ENCODE measurements at places on chromosomes 12 and 14. TPM values are rescaled to one million over a fixed set of nuclear protein-coding genes. Genes with fewer than 3 reads are reported as not detected.
A peak's percentile ranks its signal among the peaks of the same experiment; 100 is the strongest.

GRCh38 chr12:89474615-89475014, 50.0 kb downstream of the GALNT4 start:
- no peak for DNase-seq

- no peak for DNase-seq
Measured at GRCh38 chr14:95085321-95085720, 72.0 kb downstream of the DICER1 start.

The BTBD6 gene
- total RNA-seq = 20.3 TPM

The LBHD2 gene
- total RNA-seq = not detected

GRCh38 chr12:30646821-30647220, 48.8 kb downstream of the IPO8 start:
- DNase-seq = no peak

The JAG2 gene
- 1.3 TPM for total RNA-seq

GRCh38 chr12:117051380-117051779, 47.8 kb downstream of the TESC start:
- DNase-seq = no peak

The TGM1 gene
- 1.8 TPM for total RNA-seq

GRCh38 chr12:132523576-132524331, 33.8 kb downstream of the FBRSL1 start:
- DNase-seq = peak; percentile 71

- DNase-seq = peak; percentile 93
Measured at GRCh38 chr12:95072900-95073697, at the start of gene NR2C1. TSS of gene NR2C1 (minus strand) at chr12:95073618. CDS start at chr12:95067384, 6,234 bp downstream.

GRCh38 chr14:79896009-79896408, 315.3 kb downstream of the DIO2 start:
- DNase-seq = no peak

DNA sequence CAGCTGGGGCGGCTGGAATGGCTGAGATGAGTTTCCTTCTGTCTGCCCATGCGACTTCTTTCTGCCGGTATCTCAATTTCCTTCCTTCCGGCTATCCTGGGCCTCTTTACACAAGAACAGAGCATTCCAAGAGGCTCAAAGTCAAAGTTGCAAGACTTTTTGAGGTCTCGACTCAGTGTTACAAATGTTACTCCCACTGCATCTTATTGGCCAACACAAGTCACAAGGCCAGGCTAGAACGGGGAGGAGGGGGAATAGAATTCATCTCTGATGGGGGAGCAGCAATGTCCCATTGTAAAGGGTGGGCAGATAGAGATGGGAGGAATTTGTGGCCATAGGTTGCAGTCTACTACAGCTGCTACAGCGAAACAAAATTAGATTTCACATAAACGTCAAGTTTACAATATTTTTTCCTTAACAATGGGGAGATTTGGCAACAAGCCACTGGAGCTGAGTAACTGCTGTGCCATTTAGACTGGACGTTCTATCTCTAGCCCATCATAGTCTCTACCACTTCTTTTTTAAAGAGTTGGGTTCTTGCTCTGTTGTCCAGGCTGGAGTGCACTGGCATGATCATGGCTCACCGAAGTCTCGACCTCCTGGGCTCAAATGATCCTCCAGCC, 9.5 kb upstream of the NYNRIN start:
- DNase-seq = no peak

- DNase-seq = no peak
Measured at GRCh38 chr12:89831310-89832095, 122.9 kb upstream of the ATP2B1 start.

The LRRC9 gene
- not detected for total RNA-seq

DNA sequence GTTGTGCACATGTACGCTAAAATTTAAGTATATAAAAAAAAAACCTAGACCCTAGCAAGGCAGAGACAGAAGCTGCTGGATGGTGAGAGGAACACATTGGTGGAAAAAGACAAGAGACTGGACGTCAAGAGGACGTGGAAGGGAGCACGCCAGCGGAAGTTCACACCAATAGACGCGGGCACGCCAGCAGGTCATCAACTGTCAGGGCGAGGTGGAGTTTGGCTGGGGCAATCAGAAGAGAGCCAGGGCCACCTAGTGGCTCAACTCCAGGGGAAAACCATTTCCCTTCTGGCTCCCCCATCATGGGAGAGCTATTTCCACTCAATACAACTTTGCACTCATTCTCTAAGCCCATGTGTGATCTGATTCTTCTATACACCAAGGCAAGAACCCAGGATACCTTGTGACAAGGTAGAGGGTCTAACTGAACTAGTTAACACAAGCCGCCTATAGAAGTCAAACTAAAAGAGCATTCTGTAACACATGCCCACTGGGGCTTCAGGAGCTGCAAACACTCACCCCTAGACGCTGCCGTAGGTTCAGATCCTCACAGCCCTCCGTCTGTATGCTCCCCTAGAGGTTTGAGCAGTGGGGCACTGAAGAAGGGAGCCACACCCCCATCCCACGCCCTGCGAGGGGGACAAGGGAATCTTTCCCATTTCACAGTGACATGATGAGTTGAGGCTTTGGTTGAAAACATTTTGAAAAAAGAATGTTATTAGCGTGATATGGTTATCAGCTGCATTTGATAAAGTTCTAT, 702.7 kb downstream of the TMTC2 start:
- peak; percentile 54 for DNase-seq

GRCh38 chr12:121227294-121227693, 17.4 kb downstream of the P2RX4 start:
- DNase-seq = peak; percentile 83

DNA sequence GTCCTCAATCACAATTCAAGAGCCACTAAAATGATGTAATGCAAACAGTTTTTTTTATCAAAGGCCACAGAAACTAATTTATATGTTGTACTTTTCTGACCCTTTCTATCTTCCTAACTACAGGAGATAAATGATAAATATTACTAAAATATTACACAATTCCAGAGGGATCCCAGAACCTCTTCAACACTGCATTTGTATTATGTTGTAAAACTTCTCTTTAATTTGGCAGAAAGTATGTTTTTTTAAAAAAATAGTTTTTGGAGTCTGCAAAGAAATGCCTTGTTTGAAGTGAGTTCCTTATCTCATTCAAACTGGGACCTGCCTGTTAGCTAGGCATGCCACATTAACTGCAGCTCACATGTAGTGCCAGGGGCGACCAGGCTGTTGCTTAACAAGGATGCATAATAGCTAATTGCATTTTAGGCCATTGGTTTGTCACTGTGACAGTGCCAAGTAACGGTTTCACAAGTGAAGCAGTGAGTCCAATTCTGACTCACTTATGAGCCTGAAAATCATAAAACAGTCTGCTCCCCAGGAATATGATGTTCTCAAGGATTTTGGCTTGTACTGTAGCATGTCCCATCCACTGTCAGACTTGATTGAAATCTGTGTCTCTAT, 266.9 kb downstream of the KTN1 start:
- DNase-seq = no peak

- no peak for DNase-seq
Measured at GRCh38 chr14:100522616-100523099, 64.6 kb downstream of the BEGAIN start.

GRCh38 chr12:12333407-12334366, 16.4 kb downstream of the MANSC1 start:
- peak; percentile 30 for DNase-seq

- no peak for DNase-seq
Measured at GRCh38 chr12:98635657-98636323, 8.8 kb downstream of the IKBIP start.

- no peak for DNase-seq
Measured at GRCh38 chr14:74510959-74511409, 17.4 kb downstream of the ISCA2 start.

- DNase-seq = no peak
Measured at GRCh38 chr12:99976762-99977161, 8.0 kb downstream of the ANKS1B start.

The SCNN1A gene
- 6.8 TPM for total RNA-seq

The NKX2-1 gene
- total RNA-seq = 0.10 TPM

DNA sequence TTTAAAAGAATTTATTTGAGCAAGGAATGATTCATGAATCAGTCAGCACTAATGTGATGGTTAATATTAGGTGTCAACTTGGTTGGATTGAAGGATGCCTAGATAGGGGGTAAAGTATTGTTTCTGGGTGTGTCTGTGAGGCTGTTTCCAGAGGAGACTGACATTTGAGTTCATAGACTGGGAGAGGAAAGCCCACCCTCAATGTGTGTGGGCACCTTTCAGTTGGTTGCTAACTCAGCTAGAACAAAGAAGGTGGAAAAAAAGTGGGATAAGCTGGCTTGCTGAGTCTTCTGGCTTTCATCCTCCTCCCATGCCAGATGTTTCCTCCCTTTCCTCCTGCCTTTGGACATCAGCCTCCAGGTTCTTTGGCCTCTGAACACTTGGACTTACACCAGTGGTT, 47.2 kb downstream of the TESPA1 start:
- no peak for DNase-seq

DNA sequence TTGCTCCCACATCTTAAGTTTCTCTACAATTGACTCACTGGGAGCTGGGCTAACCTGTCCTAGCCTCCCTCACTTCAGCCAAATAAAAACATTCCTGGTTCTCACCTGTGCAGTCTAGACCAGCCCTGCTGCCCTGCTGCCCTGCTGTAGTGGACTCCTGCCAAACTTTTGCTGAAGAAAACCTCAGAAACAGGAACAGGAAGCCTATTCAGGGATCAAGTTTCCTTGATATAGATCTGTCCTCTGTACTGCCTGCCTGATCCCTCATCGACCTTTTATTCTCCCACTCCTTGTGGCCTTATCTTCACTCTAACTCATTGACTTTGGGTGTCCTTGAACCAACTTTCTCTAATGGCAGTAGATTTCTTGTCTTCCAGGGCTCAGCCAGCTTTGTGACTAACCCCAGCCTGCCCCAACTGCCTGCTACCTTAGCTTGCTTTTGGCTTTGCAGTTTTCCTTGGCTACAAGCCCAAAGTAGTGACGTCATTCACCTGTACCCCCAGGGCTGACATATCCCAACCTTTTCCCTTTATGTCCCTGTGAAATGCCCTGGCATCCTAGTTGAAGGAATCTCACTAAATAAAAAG, 234.8 kb downstream of the DUSP6 start:
- DNase-seq = no peak

The CEBPE gene
- not detected for total RNA-seq

The HCAR3 gene
- total RNA-seq = not detected

The FAM181A gene
- total RNA-seq = not detected

DNA sequence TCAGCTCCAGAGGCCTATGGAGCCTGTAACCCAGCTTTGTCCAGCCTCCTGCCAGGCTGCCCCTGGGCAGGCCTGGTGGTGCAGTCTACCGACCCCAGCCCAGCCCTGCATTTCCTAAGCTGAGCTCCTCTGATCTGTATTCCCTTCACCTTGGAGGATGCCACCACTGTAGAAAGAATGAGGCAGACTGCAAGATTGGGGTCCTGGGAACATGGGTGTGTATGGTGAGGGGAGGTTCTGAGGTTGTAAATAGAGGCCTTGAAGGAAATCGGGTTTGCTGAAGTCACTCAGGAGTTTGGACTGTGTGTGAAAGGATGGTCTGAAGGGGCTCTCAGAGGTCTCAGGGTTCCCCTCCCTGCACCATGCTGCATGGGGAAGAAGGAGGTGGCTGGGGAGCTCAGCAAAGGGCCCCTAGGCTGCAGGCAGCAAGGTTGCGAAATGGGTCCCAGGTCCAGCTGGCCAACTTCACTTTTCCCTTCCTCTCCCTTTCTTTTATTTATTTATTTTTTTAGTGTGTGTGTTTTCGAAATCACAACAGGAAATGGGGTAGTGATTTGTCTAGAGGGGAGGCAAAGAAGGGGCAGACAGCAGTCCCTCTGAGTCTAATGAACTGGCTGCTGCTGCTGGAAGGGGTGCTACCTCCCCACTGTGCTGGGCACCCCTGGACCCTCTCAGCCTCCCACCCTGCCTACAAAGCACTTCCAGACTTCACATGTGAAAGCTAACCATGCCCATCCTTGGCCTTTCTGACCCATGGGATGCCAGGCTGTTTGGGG, 1.2 kb upstream of the LRP1-AS start:
- DNase-seq = peak; percentile 84

The CCDC88C gene
- total RNA-seq = 4.1 TPM

- no peak for DNase-seq
Measured at GRCh38 chr14:36580856-36581831, 1.3 kb downstream of the NKX2-8 start.

The RGS6 gene
- total RNA-seq = not detected

DNA sequence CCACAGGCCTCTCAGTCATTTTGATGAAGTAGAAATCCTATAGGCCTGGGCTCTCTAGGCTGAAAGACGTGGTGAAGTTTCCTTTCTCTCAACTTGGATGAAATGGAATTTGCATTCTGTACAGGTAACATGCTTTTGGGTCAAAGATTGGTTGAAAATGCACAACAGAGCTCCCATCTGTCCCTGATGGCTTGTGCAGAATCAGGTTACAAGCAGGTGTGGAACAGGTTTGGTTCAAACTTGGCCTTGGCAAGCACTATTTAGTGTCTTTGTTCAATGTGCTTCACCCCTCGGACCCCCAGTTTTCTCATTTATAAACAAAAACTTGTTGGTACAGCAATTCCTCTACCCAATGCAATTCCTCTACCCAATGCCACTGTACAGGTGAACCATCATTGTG, 1493.0 kb downstream of the AACS start:
- no peak for DNase-seq

DNA sequence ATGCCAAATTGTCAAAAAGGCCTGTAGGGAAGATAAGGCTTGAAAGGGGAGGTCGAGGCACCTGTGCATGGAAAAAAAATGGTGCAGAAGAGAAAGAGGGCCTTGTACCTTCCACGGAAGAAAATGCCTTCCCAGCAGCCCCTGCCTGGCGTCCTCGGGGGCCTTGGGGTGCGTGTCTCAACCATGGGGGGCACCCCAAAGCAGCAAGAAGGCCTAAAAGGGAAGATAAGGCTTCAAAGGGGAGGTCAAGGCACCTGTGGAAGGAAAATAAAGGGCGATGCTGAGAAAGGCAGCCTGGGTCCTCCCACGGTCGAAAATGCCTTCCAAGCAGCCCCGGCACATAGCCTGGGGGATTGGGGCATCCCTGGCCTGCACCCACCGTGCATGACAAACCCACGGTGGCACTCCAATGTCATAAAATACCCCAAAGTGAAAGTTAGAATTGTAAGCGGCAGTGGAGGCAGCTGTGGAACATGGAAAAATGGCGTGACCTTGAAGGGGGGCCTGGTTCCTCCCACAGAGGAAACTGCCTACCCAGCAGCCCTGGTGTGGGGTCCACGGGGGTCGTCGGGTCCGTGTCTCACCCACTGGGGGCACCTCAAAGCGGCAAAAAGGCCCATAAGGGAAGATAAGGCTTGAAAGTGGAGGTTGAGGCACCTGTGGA, 275.0 kb downstream of the ALG10 start:
- DNase-seq = no peak

DNA sequence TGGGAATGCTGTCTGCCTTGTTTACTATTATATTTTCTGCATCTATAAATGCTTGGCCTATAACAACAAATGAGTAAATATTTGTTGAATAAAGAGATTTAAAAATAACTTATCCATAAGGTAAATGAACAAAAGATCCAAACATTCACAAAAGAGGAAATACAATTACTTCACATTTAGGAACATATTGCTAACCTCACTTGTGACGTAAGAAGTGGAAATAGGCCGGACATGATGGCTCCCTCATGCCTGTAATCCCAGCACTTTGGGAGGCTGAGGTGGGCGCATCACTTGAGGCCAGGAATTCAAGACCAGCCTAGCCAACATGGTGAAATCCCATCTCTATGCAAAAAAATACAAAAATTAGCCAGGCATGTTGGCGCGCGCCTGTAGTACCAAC, 25.7 kb upstream of the CKAP4 start:
- no peak for DNase-seq

The POTEM gene
- not detected for total RNA-seq

The CLEC2A gene
- total RNA-seq = not detected

The ITPR2 gene
- 62.4 TPM for total RNA-seq

Data from left lobe of liver (tissue), 2 donors.